HT-29 (cell line): ENCODE measurements at places on chromosomes 6 and 20. TPM values are rescaled to one million over a fixed set of nuclear protein-coding genes. Genes with fewer than 3 reads are reported as not detected.

DNA sequence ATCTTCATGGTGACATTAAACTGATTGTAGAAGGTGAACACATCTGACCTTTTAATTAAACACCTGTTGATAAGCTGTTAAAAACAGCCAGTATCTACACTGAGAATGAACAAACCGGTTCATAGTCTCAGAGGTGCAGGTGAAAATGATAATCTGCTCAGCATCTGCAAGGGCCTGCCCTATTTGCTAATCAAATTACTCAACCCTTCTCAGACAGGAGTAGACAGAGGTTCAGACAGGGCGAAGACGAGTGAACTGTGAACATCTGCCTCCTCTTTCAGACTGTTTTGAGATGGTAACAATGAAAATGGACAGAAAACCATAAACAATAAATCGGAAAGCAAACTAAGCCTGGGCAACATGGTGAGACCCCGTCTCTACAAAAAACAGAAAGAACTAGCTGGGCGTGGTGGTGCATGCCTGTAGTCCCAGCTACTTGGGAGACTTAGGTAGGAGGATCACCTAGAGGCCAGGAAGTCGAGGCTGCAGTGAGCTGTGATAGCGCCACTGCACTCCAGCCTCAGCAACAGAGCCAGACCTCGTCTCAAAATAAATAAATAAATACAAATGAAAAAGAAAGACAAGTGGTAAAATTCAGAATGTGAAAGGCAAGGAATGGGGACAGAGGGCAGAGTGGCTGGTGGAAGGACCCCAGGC is 55.9 kb downstream of the NINL start:
- no peak for DNase-seq

GRCh38 chr6:46246081-46246480 is 75.3 kb upstream of the ENPP5 start:
- DNase-seq: no peak

- DNase-seq: no peak
Observed at GRCh38 chr6:20213271-20213798, 1.1 kb upstream of the MBOAT1 start.

GRCh38 chr6:155177363-155177961 is 86.4 kb upstream of the CLDN20 start:
- DNase-seq: peak; percentile 91

DNA sequence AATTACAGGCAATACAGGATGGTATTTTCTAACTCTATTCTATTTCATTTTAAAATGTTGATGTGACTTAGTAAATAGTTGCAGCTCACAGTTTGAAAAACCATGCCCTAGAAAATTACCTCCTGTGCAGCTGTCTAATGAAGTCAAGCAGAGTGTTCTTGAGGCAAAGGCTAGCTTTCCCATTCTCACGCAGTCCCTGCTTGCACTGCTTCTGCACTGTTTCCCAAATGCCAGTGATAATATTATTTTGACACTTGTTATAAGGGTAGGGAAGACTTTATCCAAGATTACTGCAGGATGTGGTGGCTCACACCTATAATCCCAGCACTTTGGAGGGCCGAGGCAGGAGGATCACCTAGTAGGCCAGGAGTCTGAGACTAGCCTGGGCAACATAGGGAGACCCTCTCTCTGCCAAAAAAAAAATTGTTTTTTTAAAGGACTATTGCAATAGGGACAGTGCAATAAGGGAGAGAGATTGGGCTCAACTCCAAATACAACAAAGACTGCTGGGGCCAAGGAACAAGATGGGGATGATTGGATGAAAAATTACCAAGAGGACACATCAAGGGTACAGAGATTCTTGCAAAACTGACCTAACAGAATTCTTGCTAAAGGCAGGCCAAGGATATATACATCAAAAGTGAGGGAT is 196.1 kb downstream of the LY86 start:
- no peak for DNase-seq

GRCh38 chr6:150177952-150178520 is 35.2 kb downstream of the PPP1R14C start:
- DNase-seq: peak; percentile 45

The FNDC1 gene
- total RNA-seq: not detected in 2 replicates
